ENCODE measurements at places on chromosomes 5 and 9. TPM values are rescaled to one million over a fixed set of nuclear protein-coding genes. Genes with fewer than 3 reads are reported as not detected.

DNA sequence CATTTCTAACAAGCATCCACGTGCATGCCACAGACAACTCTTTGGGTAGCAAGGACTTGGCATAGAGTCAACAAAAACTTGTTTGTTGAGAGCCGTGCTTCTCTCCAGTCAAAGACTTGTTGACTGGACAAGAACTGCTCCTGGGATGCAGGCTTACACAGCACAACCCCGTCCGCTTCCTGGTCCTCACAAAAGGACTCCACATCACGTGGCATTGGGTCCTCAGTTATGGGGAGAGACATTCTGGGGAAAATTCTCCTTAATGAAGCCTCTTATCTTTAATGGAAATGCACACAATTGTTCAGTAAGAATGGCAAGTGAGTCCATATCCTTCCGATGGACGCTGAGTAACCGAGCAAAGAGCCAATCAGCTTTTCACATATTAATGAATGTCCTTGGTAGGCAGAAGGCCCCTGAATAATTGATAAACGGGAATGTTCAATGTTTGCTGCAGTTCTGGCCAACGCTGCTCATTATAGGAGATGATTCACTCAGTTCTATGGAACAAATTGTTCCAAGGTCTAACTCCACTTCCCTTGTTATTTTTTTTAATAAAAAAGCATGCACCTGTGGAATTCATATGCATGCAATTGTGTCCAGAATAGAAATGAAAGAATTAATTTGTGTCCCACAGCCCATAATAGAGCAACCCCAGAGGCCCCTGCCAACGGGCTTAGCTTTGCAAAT, 97.0 kb upstream of the ZNF366 start:
- no peak for DNase-seq

- DNase-seq: no peak
Measured at GRCh38 chr5:61332358-61332749, 296 bp downstream of the ZSWIM6 start.

GRCh38 chr5:164027738-164028137, 522.3 kb downstream of the MAT2B start:
- DNase-seq: no peak

Gene TMEM252
- polyA plus RNA-seq: not detected

GRCh38 chr5:16725575-16725974, 108.8 kb upstream of the RETREG1 start:
- DNase-seq: no peak

Gene CDC20B
- polyA plus RNA-seq: 0.06 TPM

DNA sequence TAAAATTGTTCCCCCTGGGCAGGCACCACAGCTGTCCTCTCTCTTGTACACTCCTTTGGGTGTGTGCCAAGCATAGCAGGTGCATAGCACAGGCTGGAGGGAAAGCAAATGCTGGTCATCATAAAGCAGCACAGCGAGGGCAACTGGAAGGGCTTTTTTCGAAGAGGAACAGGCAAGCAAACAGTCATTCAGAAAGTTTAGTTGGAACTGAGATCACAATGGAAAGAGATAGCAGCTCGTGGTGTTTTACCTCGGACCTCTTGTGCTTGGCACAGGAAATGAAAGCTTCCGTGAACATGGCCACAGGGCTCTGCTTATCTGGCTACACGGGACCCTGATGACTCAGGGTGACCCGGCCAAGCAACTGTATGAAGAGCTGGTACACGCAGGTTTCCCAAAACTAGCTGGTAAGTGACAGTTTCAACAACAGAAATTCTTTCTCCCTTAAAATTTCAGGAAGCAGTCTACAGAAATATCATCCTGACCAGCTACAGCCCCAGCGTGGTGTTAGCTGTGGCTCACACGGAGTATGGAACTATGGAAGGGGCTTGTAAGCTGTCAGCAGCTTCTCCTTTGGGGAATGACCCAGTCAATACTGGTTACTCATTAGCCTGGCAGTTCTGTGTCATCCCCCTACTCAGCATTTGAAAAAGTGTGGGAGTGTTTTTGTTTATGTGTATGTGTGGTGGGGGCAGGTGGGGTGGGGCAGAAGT, 48.1 kb downstream of the POC5 start:
- no peak for DNase-seq

Gene GRAMD2B
- 3.5 TPM for polyA plus RNA-seq

- DNase-seq: no peak
Measured at GRCh38 chr5:108433600-108433999, 51.7 kb upstream of the FBXL17 start.

Gene GFI1B
- 0.11 TPM for polyA plus RNA-seq

Gene GRXCR2
- polyA plus RNA-seq: not detected

- DNase-seq: no peak
Measured at GRCh38 chr9:98541684-98542230, 167.0 kb downstream of the GABBR2 start.

Gene ECPAS
- 20.9 TPM for polyA plus RNA-seq

DNA sequence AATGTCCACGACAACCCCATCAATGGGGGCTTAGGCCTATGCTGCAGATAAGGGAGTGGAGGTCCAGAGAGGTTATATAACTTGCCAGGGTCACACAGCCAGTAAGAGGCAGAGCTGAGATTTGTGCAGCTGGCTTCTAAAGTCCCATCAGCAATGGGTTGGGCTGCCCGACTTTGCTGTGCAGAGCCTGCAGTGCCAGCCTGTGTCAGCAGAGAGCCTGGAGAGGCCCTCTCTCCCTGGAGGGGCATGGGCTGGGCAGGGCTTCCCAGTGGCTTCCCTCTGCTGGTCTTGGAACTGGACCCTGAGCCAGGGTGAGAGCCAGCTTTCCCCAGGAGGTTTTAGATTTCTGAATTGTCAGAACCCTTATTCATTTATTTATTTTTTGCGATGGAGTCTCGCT, 77.2 kb upstream of the RAPGEF1 start:
- no peak for DNase-seq

GRCh38 chr9:2473681-2474080, 147.9 kb upstream of the VLDLR start:
- DNase-seq: no peak

Gene PPP2R2B
- 20.0 TPM for polyA plus RNA-seq

DNA sequence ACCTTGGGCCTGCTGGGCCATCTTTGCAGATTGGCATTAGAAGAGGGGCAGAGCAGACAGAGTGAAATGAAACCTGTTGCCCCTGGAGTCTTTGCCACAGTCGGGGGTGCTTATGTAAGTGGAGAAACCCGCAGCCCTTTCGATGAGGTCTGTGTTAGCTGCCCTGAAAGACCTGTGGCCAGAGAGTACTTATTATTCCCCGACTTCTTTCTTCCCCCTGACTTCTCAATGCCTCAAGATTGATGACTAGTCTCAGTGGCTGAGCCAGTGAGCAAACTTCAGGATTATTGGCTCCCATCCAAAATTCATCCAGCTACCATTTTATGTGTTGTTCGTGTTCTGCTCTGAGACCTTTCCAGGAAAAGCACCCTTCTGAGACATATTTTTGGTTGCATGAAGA, 7.6 kb downstream of the NTRK2 start:
- DNase-seq: no peak

GRCh38 chr9:136829412-136829811, 12.9 kb upstream of the AJM1 start:
- no peak for DNase-seq

Gene ENHO
- polyA plus RNA-seq: 60.4 TPM

DNA sequence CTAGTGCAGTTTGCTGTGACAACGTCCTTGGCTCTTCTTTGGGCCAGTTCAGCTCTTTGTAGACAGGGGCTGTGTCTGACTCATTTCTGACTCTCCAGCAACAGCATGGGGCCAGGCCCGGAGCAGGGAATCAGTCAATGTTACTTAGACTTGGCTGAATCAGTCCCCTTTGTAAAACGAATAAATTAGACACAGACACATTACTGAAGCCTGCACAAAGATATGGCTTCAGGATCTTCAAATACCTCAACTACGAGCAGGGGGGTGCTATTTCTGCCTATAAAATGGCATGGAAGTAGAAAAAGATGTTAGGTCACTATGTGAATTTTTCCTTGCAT, 204.7 kb downstream of the TTLL11 start:
- no peak for DNase-seq

GRCh38 chr9:86741311-86742208, 205.7 kb downstream of the GAS1 start:
- no peak for DNase-seq

Gene ITK
- not detected for polyA plus RNA-seq

- DNase-seq: no peak
Measured at GRCh38 chr9:2018162-2018643, 3.1 kb downstream of the SMARCA2 start.

DNA sequence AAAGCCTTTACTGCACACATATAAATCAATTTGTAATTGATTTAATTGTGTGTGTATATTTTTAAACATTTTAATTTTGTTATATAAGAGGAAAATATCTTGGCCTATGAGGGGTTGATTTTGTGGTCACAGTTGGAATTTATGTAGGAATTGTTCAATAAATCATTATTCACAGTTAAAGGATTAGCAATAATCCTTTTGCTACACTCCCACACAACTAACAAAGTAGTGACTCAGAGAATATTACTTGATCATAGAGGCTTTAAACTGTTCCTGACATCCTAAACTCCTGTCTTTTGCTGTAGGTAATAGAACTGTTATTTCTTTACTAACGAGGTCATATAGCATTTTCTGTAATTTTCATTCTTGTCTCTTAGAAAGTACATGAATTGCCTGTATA, 95.5 kb downstream of the ZCCHC7 start:
- no peak for DNase-seq

Gene CCDC69
- polyA plus RNA-seq: 8.4 TPM

- no peak for DNase-seq
Measured at GRCh38 chr9:89838621-89839020, 233.8 kb downstream of the GADD45G start.

Gene SPOCK1
- 7.3 TPM for polyA plus RNA-seq

- no peak for DNase-seq
Measured at GRCh38 chr5:1324719-1325190, 20.1 kb downstream of the CLPTM1L start.

Gene LHX6
- 1.0 TPM for polyA plus RNA-seq

DNA sequence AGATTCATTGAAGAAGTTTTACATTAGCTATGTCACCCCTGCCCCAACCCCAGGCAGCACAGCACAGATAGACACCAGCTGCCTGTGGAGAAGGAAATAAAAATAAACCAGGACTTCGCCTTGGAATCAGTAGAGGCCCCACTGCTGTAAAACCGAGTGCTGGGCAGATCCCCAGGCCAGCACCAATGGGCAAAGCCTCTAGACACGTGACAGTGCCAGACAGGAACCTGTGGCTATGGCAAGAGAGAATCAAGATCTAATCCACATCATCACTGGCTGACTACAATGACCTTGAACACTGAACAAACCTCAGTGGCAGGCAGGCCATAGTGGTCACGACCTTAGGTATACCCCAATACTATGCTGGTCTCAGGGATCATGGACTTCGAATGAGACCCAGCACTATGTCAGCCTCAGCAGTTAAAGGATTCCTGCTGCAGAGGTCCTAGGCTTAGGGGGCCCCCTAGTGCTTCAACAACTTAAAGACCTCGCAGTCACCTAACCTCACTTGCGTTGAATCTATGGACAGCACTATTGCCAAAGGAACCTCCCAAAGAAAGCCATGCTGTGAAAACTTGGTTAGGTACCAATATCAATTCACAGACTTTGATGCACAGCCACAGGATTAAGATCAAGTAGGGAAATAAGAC, 2118.6 kb upstream of the C9orf72 start:
- DNase-seq: peak; percentile 73

GRCh38 chr5:166772770-166773169, 1518.7 kb upstream of the WWC1 start:
- no peak for DNase-seq

DNA sequence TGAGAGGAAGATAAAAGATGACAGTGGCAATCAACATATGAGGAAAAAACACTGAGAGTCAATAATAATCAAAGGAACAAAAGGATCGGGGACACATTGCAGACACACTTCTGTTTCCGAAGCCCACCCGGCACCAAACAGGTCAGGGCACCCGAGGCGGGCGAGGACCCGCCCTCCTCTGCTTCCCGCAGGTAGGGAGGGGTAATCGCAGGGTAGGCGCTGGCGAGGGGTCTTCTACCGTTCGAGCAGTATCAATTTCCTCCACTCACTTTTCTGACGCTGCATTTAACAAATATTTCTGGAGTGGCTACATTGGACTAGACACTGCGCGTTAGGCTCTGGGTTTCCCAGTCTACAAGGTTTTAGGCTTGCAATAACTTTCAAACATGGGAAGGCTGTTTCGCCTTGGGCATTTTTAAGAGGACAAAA, 1.3 kb downstream of the TXN start:
- no peak for DNase-seq

DNA sequence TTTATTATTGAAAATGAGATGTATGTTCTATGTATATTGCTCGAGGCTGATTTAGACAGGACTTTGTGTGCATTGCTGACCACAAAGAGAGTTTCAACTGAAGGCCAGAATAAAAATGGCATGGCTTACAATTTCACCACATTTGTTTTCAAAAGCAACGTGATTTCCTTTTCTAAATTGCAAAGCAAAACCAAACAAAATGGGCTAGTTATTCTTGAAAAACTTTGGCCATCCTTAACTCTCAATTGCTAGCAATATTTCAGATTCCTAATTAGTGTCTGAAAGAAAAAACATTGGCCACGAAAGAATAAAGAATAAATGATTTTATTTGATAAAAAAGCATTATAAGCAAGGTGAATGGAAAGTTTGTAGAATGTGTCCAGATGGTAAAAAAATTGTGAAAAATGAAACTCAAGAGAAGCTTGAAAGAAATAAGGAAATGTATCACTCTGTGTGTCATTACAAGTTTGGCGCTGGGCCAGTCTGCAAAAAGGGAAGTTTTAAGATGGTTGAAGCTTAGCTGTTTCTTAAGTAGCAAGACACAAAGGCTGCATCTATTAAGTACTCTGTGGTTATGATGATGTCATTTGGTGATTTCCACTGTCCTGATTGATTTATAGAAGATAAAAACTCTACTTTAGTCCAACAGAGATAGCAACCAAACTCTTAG, 89.2 kb upstream of the PRLR start:
- no peak for DNase-seq

Gene DEPDC1B
- polyA plus RNA-seq: 30.8 TPM

Gene SPINK6
- polyA plus RNA-seq: not detected

Gene KCTD16
- polyA plus RNA-seq: 0.05 TPM

DNA sequence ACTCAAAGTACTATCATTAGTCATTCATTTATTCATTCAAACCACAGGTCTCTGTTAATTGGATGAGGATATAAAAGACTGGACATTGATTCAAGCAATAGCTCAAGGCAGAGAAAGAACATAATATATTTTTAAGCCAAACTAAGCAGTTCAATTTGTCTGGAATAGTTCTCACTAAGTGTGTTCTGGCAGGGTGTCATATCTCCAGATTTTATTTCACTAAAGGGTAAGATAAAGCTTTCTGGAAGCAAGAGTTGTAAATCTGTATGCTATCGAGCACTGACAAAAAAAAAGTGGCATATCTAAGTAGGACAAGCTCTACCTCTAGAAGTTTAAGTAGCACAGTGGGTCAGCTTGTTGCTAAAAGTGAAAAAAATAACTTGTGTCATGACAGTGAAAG, 375.6 kb downstream of the TUSC1 start:
- no peak for DNase-seq

Gene ARID3C
- 0.25 TPM for polyA plus RNA-seq

Measured in H1 (cell line).